ENCODE measurements at places on chromosomes 12 and 14. TPM values are rescaled to one million over a fixed set of nuclear protein-coding genes. Genes with fewer than 3 reads are reported as not detected.

GRCh38 chr14:43901911-43902673, 605.0 kb downstream of the FSCB start:
- DNase-seq: no peak

DNA sequence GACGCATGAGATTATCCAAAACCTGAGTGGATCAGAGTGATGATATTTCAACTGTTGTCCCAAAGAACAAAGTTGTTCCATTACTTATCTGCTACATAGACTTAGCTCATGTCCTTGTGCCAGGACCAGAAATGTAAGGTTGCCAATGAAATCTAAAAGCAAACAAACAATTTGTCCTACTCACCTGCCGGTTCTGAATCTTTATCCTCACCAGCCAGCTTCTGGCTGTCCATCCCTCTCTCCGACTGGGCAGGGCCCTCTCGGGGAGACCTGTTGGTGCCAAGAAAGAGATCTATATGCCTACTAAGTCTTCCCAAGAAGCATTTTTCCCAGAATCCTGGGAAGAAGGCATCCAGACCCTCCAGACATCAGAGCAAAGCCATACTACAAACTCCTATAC, 5.5 kb downstream of the KMT2D start:
- no peak for DNase-seq

DNA sequence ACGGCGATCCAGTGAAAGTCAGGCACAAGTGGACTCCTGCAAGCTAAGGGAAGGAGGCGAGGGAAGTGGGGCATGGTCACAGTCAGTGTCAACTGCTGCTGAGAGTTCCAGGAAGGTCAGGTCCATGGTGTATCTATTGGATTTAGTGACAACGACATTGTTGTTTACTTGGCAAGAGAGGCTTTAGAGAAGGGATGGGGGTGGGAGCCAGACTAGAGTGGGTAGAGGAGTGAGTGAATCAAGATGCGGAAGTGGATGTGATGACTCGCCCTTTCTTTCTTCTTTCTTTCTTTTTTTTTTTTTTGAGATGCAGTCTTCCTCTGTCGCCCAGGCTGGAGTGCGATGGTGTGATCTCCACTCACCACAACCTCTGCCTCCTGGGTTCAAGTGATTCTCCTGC, 12.5 kb downstream of the P2RX7 start:
- no peak for DNase-seq

DNA sequence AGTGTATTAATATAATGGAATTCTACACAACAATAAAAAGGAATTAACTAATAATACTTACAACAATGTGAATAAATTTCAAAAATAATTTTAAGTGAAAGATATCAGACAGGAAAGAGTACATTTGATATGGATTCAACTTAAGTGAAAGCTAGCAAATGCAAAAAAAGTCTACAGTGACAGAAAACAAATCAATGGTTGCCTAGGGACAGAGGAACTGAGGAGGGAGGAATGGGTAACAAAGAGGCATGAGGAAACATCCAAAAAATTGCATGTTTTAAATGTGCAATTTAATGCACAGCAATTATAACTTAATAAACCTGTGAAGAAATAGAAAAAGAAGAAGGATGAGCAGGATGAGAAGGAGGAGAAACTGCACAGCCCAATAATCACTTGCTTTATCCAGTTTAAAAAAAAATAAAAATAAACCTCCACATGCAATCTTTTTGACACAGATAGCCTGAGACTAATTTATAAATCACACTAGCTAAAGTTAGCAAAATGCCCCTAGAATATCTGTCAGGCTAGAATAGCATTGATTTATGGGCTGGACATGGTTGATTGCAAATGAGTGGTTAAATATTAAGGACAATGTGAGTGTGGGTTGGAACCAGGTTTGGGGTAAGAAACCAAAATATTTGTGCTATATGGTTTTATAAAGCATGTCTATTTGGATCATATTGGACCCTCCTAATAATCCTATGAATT, 1089.1 kb downstream of the TRHDE start:
- DNase-seq: no peak

DNA sequence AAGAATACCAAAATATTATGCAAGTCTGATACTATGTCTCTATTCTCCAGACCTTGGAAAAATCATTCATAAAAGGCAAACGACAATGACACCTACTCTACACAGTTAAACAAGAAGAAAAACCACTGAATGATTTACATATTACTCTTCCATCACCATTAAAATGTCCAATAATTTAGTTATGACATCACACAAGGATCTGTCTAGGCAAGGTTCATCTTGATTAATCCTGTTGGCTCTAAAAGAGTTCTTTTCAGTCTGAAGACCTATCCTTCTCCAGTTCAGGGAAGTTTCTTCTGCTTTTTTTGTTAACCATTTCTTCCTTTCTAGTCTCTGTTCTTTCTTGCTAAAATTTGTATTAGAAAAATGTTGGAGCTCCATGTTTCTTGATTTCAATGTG, 64.0 kb downstream of the OSBPL8 start:
- DNase-seq: no peak

DNA sequence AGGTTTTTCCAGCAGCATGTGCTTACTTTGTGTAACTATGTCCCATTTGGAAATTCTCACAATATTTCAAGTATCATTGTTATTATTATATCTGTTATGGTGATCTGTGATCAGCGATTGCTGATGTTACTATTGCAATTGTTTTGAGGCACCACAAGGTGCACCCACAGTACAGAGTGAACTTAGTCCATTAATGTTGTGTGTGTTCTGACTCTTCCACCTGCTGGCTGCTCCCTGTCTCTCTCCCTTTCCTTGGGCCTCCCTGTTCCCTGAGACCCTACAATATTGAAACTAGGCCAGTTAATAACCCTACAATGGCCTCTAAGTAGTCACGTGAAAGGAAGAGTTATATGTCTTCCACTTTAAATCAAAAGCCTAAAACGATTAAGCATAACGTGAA, 153.9 kb downstream of the PIK3C2G start:
- no peak for DNase-seq

- DNase-seq: no peak
Observed at GRCh38 chr12:87233671-87234070, 795.5 kb downstream of the C12orf50 start.

CFL2 gene
- total RNA-seq: 67.8 TPM
